ENCODE measurements at places on chromosomes 2 and 18.

DNA sequence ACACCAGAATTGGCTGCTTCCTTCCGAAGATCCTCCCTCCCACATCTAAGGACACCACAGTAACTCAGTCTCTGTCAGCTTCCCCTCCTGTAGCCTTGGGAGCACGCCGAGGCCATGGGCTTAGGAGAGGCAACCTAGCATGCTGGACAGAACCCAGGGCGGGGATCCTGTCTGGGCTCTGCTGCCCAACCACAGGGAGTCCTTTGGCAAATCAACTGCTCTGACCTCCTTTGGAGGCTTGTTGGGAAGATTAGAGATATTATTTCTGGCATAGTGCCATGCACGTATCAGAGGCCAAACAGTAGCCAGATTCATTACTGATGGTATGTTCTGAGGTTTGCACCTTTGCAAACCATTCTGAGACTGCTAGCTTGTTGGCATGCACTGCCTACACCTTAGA lies 262.7 kb upstream of the EPAS1 start:
- no peak for DNase-seq

DNA sequence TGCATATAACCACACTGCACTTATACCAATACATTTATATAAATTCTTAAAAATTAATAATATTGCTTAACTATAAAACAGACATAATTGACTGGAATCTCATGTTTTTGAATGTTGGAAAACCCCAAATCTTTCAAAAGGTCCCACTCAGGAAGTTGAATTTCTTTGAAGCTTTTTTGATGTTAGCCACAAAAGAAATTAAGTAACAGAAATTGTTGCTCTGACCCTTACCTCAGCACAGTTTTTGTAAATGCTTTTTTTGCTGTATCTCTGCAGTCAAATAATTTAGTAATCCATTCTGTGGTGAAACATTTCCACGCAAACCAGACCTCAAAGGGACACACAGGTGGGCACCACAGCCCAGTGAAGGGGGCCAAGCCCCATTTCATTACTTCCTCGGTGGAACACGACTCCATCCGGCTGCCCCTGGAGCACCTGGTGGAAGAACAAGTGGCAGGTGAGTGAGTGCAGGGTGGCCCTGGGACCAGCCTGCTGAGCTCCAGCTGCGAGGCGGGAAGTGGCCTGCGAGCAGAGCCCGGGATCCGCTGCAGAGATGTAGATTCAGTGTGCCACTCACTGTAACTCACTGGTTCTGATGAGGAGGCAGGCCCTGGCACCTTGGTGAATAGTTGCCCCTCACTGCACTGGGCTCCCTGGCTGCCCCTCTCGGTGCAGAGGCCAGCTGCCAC lies 8.4 kb downstream of the SCLY start:
- no peak for DNase-seq

DNA sequence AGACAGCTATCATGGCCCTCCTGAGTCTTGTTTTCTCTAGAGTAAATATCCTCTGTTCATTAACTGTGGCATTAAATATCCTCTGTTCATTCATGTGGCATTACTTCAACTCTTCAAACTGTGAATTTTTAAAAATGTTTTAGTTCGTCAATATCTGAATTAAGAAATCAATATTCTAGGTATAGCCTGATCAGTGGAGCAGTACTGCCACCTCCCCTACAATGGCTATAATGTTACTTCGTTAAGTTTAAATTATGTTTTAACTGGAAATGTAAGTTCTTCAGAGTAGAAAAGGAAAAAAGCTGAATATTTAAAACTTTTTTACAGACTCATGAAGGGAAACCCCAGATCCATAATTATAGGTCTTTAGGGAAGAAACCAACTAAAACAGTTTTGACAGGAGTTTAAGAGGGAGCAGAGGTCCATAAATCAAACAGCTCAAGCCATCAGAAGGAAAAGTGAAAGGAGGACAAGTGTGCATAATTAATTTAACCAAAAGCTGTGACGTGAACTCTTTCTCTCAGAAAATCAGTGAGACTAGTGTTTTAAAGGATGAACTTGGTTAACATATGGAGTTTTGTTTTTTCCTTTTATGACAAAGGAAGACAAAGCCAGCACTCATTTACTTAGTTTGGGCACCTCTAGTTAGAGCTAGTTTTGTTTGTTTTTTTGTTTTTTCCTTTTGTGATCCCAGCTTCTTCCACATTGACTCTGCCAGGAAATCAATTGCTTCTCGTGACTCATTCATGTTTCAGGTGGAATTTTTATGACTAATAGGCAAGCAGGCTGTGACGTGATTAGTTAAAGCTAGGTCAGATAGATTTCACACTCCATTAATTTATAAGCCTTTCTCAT lies 44.9 kb downstream of the RBBP8 start:
- no peak for DNase-seq

DNA sequence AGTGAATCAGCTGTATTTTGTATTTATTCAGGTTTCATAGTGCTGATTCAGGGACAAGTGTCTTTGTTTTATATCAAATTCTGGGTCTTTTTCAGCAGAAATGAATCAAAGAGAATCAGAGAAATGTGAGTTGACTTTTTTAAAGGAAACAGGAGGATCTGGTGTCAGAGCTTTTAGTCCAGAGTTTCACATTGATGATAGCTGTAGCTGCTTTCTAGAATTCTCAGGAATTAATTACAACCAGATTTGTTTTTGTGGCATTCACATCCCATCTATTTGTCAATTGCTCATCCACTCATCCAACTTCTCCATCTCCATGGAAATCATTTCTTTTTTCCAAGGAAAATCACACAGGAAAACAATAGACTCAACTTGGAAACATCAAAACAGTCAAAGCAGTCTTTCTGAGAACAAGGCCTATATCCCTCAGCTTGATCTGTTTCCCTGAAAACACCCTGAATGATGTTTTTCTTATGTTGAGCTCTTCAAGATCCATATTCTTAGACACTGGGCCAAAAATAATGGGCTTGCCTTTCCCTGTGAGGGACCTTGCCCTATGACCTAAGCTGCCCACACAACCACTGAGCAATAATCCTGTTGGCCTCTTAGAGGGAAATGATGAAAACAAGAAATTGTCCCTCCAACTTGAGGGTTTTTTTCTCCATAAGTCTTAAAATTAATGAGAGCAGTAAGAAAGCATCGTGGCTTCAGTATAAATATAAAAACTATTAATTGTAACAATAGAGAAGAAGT lies 249.5 kb upstream of the FN1 start:
- no peak for DNase-seq

DNA sequence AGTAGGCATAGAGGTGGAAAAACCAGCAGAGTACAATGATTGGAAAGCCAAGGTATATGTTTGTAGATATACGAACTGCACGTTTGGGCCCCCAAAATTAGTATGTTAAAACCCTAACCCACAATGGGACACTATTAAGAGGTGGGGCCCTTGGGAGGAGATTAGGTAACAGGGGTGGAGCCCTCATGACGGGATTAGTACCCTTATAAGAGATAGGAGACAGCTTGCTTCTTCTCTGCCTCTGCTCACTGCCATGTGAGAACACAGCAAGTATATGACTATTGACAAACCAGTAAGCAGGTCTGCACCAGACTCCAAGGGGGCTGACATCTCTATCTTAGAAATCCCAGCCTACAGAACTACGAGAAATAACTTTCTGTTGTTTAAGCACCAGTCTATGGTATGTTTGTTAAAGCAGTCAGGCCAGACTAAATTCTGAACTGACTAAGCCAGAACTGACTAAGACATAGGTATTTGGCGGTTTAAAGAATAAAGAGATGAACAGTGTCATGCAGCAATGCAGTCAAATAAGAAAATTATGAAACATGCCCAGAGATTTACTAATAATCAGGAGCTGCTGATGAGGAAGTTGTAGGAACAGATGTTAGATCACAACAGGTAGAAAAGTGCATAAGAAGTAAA lies 182.9 kb downstream of the DYM start:
- no peak for DNase-seq

- DNase-seq = no peak
Measured at GRCh38 chr18:57422313-57422872, 12.8 kb upstream of the ONECUT2 start.

- no peak for DNase-seq
Measured at GRCh38 chr2:99942561-99943347, 199.6 kb downstream of the AFF3 start.

DNA sequence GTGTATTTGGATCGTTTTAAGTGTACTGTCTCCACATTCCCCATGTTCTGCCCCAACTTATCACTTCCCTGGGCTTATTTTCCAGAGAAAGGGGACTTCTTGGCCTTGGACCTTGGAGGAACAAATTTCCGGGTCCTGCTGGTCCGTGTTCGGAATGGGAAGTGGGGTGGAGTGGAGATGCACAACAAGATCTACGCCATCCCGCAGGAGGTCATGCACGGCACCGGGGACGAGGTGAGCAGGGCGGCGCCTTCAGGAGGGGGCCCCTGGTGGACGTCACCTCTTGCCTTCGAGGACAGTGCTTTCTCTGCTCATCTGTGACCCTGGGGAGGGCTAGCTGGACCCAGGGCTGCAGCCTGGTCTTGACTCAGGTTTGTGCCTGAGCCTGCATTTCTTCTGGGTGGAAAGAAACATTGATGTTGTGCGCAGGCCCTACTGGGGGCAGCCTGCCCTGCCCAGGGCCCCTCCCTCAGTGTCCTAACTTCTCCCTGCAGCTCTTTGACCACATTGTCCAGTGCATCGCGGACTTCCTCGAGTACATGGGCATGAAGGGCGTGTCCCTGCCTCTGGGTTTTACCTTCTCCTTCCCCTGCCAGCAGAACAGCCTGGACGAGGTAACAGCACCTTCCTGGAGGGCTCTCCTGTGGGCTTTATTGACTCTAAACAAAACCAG lies 47.8 kb downstream of the HK2 start:
- no peak for DNase-seq

- DNase-seq = no peak
Measured at GRCh38 chr2:235677937-235678336, 184.1 kb downstream of the AGAP1 start.

GRCh38 chr2:169980643-169981042 lies 153.4 kb downstream of the UBR3 start:
- DNase-seq = no peak

DNA sequence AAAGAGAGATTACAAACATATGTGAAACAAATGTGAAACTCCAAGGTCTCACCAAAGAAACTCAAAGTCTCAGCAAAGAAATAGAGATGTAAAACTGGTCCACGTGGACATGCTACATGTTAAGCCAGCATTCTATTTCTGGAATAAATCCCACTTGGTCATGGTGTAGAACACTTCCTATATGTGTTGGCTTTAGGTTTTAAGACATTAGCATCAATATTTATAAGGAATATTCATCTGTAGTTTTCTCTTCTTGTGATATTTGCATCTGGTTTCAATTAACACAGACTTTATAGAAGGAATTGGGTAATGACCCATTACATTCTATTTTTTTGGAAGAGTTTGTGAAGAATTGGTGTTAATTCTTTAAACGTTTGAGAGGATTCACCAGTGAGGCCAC lies 133.1 kb downstream of the COPS8 start:
- no peak for DNase-seq

DNA sequence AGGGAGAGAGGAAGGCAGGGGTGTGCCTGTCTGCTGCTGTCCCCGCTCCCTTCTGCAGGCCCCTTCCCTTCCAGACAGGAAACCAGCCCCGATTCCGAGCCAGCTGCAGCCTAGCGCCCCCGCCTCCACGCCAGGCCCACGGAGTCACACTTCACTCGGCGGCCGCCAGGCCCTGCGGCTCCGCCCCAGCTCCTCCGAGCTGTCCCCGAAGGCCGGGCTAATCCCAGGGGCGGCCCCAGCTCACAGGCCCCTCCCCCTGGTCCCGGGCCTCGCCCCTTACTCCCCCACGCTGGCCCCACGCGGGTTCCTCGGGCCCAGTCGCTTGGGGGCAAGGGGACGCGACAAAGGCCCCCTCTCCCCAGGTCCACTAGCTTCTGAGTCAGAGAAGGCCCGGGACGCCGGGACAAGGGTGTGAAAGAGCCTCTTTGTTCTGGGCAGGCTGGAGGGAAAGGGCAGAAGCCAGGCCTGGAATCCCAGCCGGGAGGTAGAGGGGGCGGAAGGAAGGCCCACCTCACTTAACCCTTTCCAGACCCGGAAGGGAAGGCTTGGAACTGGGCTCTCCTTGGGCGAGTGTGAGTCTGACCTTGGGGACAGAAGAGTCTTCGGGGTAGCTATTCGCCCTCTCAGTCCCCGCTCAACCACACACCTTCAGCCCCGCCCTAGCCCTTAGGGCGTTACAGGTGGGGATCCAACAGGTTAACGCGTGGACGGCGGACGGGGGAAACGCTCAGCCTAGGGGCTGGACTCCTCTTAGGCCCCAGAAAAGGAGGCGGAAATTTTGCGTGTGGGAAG lies 1.2 kb downstream of the RTKN start:
- no peak for DNase-seq

- DNase-seq = no peak
Measured at GRCh38 chr18:57542812-57543427, 43.6 kb downstream of the FECH start.

DNA sequence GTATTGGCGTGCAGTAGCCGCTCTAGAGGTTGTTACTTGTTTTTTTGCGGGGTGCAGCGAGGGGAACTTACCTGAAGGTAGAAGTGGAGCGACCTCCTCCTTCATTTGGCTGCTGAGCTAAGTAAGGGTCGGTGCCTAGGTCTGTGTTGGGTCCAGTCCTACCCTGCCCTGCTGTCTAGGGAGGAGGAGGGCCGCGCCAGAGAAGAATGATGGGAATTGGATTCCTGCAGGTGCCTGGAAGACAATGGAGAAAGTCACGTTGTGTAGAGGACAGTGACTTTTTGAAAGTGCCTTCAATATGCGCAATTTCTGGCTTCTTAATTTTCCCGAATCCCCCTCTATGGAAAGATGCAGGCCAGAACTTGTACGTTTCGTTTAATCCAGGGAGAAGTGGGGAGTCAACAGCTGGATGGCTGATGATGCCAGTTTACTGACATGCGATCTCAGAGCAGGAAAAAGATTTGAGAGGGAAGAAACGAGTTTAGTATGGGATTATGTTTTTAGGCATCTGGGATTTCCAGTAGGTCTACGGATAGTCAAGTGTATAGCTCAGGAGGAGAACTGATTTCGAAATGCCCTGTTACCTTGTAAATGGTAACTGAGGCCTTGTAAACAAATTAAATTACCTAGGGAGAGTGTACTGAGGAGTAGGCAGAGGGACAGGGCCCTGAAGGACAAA lies 653 bp downstream of the MRPS9 start:
- DNase-seq = no peak

DNA sequence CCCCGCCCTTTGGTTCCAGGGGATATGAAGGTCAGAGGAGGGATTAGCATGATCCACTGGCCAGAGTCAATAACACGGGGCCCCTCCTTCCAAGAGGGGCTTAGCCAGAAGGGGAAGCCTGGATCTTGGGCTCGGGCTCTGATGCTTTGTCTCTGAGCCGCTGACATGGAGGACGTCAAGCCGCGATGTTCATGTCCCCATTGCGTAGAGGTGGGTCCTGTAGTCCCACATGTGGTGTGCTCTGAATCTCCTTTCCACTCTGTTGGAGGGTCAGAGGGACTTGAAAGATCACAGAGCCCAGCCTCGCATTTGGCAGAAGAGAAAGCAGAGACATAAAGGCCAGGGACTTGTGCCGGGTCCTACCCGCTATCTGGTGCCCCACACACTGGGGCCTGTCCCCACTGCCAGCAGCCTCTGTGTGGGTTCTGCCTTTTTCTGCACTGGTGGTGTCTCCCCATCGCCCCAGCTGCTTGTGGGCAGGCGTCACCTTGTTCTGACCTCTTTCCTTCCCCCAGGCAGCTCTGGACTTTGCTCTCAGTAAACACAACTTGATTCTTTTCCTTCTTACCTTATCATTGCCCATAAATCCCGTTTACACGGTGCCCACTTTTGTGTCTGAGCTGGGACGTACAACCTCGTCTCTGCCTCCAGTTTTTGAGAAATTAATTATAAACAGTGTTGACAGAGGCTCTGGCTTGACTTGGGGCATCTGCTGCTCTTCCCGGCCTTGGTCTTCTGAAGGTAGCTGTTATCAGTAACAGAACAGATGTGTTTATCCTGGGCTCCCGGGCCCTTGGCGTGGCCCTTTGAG lies 48.8 kb downstream of the SH3BP4 start:
- no peak for DNase-seq

- DNase-seq = no peak
Measured at GRCh38 chr2:71850306-71850801, 297.3 kb downstream of the CYP26B1 start.

All from stimulated activated CD8-positive, alpha-beta memory T cell treated with anti-CD3 and anti-CD28 coated beads, Interleukin-2, amount 100 ng/mL, for 1 hour (primary cell).